Stimulated activated CD8-positive, alpha-beta memory T cell treated with anti-CD3 and anti-CD28 coated beads, Interleukin-4, amount 100 ng/mL, for 4 hours (primary cell): ENCODE measurements at places on chromosomes 7 and 10.
A peak's percentile ranks its signal among the peaks of the same experiment; 100 is the strongest.

GRCh38 chr10:79431891-79432831 lies 13.3 kb downstream of the ZCCHC24 start:
- no peak for DNase-seq

DNA sequence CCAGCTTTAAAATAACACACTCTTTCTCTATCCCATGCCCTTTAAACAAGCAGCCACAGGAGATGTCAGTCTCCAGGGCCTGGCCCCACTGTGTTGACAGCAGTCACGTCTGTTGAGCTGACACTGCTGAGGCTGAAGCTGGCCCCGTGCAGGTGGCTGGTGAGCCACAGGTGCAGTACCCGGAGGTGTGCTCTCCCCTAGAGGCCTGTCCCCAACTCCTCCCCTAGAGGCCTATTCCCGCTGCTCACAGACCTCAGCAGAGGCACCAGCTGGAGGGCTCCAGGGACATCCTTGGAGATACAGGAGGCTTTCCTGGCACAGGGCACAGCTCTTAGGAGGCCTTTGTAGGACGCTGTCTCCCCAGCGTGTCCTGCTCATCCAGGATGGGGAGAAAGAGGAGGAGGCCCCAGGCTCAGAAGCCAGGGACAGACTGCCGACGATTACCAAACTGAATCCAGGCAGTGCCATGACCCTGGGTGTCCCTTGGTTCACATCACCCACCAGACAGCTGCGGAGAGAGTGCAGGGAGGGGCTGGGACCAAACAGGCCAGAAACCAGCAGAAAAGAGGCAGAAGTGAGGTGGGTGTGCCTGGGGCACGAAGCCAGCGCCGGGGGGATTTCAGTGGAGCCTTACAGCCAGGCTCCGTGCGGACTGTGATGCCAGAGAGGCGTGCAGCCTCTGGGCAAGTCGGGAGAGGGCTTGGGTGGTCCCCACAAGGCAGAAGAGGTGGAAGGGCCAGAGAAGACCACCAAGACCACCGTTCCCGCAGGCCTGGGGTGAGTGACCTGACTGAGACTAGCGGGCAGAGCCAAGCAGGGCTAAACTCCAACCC lies 18.5 kb upstream of the TTYH3 start:
- no peak for DNase-seq

DNA sequence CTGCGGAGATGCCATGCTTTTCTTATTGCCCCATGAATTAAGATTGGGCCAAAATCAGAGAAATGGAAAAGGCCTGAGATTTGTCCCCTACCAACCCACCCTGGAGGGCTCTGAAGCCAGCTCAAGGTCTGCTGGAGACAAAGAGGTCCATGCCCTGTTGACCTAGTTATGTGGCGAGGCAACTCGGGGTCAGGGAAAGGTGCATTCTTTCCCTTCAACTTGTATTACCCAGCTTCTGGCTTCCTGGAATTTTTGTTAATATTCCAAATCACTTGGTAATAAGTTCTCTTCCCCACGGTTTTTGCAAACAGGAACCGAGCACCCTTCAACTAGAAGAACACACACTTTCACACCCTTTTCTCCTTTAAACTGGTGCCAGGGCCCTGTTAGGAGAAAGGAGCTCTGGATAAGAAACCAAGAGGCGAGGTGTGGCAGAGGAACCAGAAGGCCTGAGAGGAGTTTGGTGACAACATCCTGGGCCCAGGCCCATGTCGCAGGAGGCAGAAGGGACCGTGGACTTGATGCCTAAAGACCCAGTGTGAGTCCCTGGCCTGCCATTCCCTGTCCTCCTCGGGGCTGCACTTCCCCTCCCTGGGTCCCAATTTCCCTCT lies 12.5 kb upstream of the SFRP5 start:
- no peak for DNase-seq

GRCh38 chr10:57506414-57507094 lies 761.1 kb downstream of the IPMK start:
- no peak for DNase-seq

- no peak for DNase-seq
Measured at GRCh38 chr10:24501056-24501711, 222.5 kb downstream of the ARHGAP21 start.

GRCh38 chr7:117350027-117350426 lies 27.2 kb upstream of the WNT2 start:
- no peak for DNase-seq

- DNase-seq = no peak
Measured at GRCh38 chr7:151491859-151492258, 27.8 kb downstream of the RHEB start.

GRCh38 chr7:21383227-21384220 lies 44.4 kb upstream of the SP4 start:
- DNase-seq = no peak

GRCh38 chr7:105315357-105315756 lies 73.4 kb downstream of the SRPK2 start:
- no peak for DNase-seq

DNA sequence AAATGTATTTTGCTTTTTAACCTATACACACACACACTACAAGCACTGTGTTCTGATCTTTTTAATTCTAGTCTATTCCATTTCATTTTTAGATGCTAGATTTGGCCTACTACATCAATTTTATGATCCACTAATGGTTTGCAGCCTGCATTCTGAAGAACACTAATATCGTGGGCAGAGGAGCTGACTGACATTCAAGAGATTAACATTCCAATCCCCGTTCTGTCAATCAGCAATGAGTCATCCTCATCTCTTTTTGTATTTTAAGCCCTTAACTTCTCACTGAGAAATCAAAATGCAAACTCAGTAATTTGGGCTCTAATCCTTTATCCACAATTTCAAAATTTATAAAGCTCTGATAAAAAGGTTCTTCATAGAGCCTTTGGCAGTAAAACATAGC lies 47.1 kb upstream of the GAD2 start:
- DNase-seq = no peak

- no peak for DNase-seq
Measured at GRCh38 chr7:104135760-104136558, 71.9 kb downstream of the ORC5 start.

- no peak for DNase-seq
Measured at GRCh38 chr7:42407833-42408232, 170.8 kb upstream of the GLI3 start.

GRCh38 chr10:70815504-70816219 lies at the start of gene SGPL1:
TSS of gene SGPL1 (plus strand) at chr10:70815948. CDS start at chr10:70816854, 906 bp downstream.
- peak; percentile 66 for DNase-seq

DNA sequence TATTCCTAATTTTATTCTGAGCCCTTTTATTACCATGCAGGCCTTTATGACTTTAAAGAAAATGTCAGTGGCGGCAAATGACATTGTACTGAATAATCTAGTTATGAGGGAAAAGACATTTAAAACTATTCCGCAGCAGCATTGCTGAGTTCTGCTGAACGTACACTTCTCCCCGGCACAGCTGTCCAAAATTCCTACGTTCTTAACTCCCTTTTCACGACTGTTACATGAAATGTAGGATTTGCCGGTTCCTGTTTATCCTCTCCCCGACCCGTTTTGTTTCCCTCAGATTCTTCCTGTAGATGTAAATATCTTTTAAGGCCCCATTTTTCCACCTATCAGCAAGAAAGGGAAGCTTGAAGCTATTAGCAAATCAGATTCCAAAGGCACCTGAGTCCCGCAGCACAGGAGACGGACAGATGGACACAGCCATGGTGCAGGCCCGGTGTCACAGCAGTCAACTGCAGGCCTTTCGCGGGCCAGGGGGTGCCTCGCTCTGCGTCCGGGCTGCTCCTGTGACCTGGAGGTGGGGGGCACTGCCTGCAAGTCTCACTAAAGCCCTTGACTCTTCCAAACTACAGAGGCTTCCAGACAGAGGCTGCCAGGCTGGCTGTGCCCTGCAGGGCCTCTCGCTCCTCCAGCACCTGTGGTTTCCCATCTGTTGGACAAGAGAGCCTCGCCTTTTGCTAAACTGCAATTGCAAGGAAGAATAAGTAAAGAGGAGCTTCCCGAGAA lies 485.0 kb upstream of the MGMT start:
- no peak for DNase-seq

GRCh38 chr10:124084708-124085107 lies 8.7 kb downstream of the CHST15 start:
- no peak for DNase-seq

DNA sequence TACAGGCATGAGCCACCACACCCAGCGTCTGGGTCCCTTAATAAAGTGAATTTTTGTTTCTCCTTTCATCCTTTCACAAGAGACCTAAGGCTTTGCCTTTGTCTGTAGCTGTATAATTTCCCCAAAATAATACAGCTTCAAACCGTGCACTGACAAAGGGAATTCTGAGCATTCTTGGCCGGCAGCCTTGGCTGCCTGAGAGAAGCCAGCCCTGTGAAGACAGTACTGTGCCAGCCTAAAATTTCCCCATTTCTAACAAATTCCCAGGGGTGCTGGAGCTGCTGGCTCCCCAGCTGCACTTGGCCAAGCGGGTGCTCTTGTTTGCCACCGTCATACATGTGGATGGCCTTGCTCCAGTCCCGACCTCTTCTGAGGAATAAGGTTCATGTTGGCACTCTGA lies 106.2 kb downstream of the ZMYND11 start:
- DNase-seq = no peak

DNA sequence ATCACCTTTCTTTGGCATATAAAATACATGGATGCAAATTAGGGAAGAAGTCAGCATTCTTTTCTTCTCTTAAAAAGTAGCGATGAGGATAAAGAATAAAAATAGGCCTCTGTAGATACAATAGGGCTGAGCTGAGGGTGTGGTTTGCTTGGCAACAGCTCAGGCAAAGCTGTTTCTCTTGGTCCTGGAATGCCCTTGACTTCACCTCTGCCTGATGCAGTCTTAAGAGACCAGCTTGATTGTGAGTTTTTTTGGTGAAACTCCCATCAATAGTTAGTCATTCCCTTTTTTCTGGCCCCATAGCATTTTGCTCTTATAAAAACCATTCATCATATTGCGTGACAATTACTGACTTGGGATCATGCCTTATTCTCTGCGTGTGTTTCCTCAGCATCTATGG lies 42.1 kb upstream of the MKLN1 start:
- no peak for DNase-seq

DNA sequence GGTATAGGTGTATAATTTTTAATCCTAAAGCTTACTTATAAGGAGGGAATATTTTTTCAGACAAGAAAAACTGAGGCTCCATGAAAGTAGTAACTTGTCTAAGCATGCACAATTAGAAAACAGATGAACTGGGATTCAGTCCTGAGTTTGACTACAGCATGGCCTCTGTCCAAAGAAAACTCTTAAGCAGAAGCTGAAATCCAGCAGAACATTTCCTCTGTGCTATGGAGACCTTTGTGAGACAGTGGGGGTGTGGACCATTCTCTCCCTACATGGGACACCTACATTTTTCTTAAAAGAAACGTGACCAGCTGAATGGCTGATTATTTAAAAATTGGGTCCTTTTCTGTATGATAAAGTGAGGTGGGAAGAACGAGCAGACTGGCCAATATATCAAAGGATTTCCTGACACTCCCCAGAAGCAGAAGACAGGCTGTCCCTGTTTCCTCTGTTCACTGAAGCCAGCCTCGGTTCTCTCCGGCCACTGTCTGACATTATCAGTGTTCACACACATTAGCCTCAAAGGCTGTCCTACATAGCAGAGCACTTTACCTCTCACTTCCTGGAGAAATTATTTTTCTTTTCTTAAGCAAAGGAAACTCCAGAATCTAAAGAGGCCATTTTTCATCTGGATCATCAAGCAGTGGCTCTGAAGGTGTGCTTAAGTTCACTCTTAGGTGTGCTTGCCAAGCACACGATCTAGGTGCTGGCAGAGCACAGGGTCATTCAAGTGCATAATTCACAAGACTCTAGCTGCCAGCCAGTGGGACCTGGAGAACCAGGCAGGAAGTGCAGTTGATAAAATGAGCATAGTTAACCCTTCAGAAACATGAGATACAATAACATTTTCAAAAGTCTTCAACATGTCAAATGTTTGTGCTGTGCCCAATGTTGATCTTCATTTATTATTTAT lies 40.4 kb upstream of the KIAA1217 start:
- no peak for DNase-seq

GRCh38 chr7:107596881-107597581 lies 17.0 kb downstream of the BCAP29 start:
- DNase-seq = no peak

DNA sequence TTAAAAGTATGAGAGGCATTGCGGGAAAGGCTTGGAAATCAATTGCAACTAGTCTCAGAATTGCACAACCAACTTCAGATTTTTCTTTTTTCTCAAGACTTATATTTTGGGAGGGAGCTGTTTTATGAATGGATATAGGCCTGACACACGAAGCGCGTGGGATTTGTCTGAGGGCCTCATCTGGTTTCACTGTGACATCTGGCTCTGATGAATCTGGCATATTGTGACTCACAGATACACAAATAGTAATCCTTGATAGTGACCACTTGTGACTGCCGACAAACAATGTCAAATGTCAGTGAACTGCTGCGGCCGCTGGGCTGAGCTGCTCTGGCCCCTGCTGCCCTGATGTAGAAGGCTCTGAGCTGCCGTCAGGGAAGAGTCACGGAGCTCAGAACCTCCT lies 655.1 kb downstream of the INHBA start:
- DNase-seq = no peak

- no peak for DNase-seq
Measured at GRCh38 chr10:122504610-122504950, 43.2 kb downstream of the HTRA1 start.

GRCh38 chr7:139842401-139843210 lies 13.5 kb downstream of the TBXAS1 start:
- DNase-seq = no peak

DNA sequence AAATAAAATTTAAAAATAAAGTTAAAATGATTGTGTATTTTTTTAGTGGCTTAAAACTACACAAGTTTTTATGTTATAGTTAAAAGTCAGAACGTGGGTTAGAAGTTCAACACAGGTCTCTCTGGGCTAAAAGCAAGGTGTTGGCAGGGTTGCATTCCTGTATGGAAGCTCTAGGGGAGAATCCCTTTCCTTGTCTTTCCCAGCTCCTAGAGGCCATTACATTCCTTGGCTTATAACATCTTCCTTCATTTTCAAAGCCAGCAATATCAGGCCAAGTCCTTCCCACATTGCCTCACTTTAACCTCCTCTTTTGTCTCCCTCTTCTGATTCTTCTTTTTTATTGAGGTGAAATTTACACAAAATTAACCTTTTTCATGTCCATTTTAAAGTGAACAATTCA lies 52.4 kb upstream of the EEPD1 start:
- DNase-seq = no peak

GRCh38 chr10:6221971-6222751 lies 19.4 kb downstream of the PFKFB3 start:
- no peak for DNase-seq

GRCh38 chr10:19048489-19048888 lies at the start of gene MALRD1:
TSS of gene MALRD1 (plus strand) at chr10:19048801. CDS start at chr10:19048939, 138 bp downstream.
- no peak for DNase-seq

DNA sequence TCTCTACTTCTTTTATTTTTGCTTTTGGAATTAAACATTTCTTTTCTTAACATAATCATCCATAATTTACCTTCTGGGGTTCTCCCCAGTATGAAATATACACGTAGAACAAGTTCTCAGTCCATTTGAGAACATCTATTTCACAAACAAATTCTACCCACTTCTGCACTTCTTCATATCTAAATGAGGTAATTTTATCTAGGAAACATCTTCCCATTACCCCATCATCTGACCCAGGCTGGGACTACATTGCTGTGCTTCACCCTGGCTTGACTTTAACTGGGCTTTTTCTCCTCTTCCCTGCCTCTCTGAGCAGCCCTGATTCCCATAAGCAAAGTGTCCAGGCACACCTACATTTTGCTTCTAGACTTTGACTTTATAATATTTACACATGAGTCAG lies 43.3 kb upstream of the AMPH start:
- no peak for DNase-seq
